Germinal center (tissue), 1 donor: ENCODE measurements at places on chromosomes 12 and 14.

GRCh38 chr12:110661337-110661972 lies 27.5 kb downstream of the HVCN1 start:
- peak; percentile 75 for DNase-seq

GRCh38 chr14:65588426-65589140 lies 176.1 kb downstream of the FUT8 start:
- no peak for DNase-seq

GRCh38 chr14:61438497-61438859 lies 117.1 kb downstream of the PRKCH start:
- DNase-seq, result no peak

GRCh38 chr14:35292051-35292769 lies at the start of gene PSMA6:
TSS of gene PSMA6 (plus strand) at chr14:35292382. CDS start at chr14:35292477, 95 bp downstream.
- peak; percentile 96 for DNase-seq

GRCh38 chr12:104510873-104511440 lies 54.2 kb downstream of the CHST11 start:
- DNase-seq, result no peak

GRCh38 chr14:26394150-26394810 lies 203.6 kb downstream of the NOVA1 start:
- no peak for DNase-seq

DNA sequence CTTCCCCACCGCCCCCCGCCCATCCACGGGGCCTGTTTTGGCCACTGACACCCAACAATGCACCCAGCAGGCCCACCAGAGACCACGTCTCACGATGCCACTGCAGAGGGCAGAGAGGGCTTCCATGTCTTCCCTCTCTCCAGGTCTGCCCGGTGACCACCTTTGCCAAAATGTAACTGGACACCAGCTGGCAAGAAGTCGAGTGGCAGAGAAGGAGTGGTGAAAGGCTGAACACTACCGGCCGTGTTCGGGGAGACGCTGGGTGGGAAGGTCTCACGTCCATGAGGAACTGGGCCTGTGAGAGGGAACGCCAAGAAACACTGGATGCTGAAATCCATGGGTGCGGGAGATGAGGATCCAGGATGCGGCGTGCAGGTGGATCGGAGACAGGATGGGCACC lies 308.2 kb downstream of the ADGRD1 start:
- DNase-seq, result no peak

- DNase-seq, result no peak
Measured at GRCh38 chr12:19841451-19841850, 402.2 kb downstream of the AEBP2 start.

- DNase-seq, result no peak
Measured at GRCh38 chr12:93773122-93773871, 96.1 kb downstream of the CRADD start.

DNA sequence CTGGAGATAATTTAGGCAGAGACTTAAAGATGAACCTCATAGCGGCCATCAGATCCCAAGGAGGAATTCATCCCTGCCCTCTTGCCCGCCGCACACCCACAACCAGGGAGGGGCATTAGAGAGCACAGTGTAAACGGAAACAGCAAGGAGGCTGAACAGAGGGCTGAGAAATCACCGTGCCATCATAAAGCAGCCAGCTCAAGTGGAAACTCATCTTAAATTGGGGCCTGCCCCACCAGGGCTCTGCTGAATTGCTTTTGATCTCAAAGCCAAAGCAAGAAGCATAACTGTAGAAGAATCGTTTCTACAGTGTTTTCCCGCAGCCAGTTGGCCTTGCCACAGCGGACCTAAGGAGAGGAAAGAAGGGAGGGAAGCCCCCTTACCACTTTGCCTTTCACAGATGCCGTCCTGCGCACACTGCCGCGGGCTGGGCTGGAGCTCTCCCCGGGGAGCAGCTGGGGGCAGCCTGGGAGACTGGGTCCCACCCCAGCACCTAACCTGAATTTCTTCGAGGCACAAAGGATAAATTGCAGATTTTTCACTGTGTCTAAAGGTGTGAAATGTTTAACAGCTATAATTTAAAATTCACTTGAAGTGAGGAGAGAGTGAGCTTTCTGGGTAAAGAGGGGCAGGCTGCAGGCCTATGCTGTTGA lies 51.8 kb upstream of the MMP17 start:
- peak; percentile 42 for DNase-seq

GRCh38 chr12:117092886-117093285 lies 6.3 kb downstream of the TESC start:
- no peak for DNase-seq

- DNase-seq, result no peak
Measured at GRCh38 chr12:120902846-120903411, 1.2 kb downstream of the SPPL3 start.
